ENCODE measurements at places on chromosomes 7 and 10. TPM values are rescaled to one million over a fixed set of nuclear protein-coding genes. Genes with fewer than 3 reads are reported as not detected.

- DNase-seq = no peak
These were observed 178.2 kb upstream of the NAMPT start for GRCh38 chr7:106462914-106463482.

DNA sequence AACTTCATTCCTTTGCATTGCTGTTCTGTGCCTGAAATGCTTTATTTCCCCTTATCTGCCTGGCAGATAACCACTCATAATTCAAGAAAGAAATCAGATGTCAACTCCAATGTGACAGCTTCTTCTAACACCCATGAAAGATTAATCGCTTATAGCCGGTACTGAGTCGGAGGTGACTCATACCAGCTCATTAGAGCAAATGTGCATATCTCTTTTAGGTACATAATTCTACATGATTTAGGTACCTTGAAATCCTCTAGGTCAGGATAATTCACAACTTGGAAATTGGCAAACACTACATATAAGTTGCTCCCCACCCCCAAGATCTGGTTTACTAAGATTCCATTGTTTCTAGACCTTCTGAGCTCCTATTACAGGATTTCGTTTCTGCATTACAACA, 554.4 kb upstream of the SORCS1 start:
- DNase-seq = no peak

GRCh38 chr7:129958643-129959470, 6.1 kb upstream of the UBE2H start:
- DNase-seq = no peak

- DNase-seq = no peak
These were observed 58.3 kb downstream of the REEP3 start for GRCh38 chr10:63579371-63580014.

DNA sequence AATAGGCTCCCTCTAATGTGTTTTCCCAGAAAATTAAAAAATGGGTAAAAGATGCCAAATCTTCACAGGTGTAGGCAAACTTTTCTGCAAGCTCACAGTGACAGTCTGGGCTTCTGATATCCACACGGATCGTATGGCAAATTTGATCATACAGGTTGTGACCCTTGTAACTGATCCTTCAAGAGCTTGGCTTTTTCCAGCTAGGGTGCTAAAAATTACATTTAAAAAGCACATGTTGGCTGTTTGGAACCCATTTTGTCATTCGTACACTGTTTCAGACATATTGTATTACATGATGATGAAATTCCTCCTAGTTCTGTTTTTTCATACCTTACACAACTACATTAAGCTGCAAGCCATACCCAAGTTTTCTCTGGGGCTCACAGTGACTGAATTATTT, 138.7 kb downstream of the GFRA1 start:
- DNase-seq = no peak

DNA sequence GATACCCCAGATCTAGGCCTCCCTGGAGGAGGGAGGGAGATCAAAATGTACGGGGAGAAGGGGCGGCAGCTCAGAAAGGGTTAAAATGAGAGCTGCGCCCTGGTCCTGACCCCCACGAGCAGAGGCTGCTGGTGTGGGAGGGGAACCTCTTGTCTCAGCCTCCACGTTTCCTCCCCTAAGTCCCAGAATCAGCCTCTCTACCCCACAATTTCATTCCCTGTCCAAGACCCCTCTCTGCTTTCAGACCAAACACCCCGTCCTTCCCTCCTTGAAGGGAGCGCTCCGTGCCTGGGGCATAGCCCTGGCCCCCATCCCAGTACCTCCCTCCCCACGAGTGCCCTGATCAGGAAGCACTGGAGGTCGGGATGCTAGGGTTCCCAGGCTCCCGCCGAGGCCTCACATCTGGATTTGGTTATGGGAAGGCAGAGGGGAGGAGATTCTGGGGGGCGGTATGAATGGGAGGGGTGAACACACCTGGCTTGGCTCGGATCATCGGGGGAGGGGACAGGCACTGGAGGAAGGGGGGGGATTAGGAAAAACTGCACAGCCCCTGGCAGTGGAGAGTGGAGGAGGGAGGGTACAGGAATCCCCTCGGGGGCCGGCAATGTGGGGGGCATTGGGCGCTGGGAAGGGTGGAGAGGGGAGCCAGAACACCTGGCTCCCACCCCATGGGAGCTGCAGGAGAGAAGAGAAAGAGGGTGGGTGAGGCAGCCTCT, 2.7 kb downstream of the EPHB4 start:
- peak; percentile 52 for DNase-seq

DNA sequence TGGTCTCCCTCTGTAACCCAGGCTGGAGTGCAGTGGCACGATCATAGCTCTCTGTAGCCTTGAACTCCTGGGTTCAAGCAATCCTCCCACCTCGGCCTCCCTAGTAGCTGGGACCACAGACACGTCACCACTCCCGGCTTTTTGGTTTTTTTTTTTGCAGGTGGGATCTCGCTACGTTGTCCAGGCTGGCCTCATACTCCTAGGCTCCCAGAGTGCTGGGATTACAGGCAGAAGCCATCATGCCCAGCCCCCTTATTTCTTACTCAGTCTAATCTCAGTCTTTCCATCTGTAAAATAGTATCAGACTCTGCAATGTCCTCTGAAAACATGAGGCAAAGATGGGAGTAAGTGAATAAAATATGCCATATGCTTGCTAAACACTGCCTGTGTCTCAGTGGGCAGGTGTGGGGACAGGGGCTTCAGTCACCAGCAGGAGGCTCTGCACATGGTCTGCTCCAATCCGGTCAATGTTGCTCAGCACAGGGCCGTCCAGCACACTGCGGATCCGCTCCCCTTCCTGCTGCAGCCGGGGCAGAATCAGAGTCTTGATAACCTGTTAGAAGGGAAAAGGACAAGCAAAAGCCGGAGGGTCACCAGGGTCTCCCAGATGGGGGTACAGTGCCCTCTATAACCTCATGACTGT, 8.2 kb downstream of the AP4M1 start:
- no peak for DNase-seq

- no peak for DNase-seq
These were observed 73.2 kb upstream of the PPP1R3C start for GRCh38 chr10:91705948-91706670.

DNA sequence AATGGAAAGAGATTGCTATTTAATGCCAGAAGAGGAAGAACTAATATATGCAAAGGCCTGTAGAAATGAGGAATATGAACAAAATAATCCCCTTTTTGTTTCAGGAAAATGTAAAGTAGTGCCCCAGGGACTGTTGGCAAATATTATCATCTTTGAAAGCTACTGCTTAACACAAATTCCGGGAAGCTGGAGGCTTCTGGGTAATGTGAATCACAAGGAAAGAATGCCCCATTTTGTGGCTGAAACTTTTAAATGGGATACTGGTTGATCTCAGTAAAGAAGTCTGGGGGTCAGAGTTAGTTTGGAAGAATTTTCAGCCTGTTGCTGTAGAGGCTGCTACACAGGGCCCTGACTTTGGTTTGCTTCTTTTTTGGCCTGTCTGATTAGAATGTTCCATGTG, 141.0 kb downstream of the PTEN start:
- no peak for DNase-seq

GRCh38 chr7:104903044-104903443, 111.0 kb upstream of the KMT2E start:
- no peak for DNase-seq

GRCh38 chr10:109966961-109967738, 40.6 kb upstream of the ADD3 start:
- no peak for DNase-seq

DNA sequence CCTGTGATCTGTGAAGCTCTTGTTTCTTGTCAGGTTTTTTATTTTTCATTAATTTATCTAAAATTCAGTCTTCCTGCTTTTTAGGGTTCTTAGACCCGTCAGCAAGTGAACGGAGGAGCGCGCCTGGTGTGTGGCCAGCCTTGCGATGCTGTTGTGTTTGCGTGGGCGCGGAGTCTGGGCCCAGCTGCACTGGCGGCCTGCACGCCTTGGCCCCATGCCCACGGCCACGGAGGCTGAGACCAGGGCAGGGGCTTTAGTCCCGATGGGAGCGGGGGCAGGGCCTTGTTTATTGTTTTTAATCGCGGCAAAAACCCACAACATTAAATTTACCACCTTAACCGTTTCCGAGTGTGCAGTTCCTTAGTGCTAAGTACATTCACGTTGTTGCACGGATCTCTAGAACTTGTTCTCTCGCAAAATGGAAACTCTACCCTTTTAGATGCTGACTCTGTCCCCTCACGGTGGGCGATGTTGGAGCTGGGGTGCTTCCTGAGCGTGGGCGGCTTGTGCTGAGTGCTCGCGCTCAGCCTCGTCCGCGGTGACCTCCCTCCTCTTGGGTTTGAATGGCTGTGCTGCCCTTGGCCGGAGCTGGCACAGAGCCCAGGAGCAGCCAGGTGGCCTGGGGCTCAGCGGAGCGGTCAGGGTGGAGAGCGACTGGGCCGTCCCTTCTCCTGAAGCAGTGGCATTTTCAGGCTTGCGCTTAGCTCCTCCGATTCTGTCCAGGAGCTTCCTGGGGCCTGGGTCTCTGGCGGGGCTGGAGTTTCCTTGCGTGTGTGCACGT, 69.1 kb downstream of the INPP5A start:
- peak; percentile 78 for DNase-seq

DNA sequence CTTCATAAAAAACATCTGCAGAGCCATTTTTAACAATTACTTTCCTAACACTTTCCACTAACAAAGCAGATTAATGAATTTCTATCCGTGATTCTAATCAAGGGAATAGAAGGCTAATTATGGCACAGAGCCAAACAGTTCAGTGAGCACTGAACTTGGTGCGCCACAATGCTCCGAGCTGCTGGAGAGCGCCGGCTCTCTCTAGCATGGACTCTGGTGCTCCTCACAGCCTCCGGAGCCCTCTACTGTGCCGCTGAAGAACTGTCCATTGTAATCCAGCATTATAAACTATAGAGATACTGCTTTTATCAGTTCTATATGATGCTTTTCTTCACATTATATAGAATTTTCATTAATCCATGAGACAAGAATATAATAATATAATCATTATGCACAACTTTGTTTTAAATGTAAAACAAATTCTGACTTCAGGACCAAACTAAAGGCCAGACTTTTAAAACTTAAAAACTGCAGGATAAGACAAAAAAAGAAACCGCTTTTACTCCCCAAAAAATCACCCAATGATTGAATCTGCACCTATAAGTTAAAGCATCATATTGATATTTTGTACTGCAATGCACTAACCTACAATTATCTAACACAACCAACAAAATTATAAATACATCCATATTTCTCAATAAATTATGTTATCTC, 123.6 kb downstream of the RNF32 start:
- peak; percentile 18 for DNase-seq

DNA sequence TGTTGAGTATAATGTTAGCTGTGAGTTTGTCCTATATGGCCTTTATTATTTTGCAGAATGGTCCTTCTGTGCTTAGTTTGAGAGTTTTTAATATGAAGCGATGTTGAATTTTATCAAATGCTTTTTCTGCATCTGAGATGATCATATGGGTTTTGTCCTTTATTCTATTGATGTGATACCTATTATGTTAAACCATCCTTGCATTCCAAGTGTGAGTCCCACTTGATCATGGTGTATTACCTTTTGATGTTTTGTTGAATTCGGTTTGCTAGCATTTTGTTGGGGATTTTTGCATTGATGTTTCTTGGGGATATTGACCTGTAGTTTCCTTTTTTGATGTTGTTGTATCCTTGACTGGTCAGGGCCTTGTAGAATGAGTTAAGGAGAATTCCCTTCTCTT, 166.4 kb downstream of the MLLT10 start:
- no peak for DNase-seq

- DNase-seq = no peak
These were observed 58.0 kb downstream of the NEBL start for GRCh38 chr10:20839141-20839540.

The PALD1 gene
- total RNA-seq = 13.8 TPM

The ELN gene
- 37.4 TPM for total RNA-seq

Data from uterus (tissue), 4 donors.